ENCODE measurements at places on chromosomes 7 and 10.
A peak's percentile ranks its signal among the peaks of the same experiment; 100 is the strongest.

GRCh38 chr7:118218413-118219156 lies 5.9 kb upstream of the ANKRD7 start:
- peak; percentile 37 for DNase-seq

- no peak for DNase-seq
Observed at GRCh38 chr7:29284696-29285443, 90.3 kb downstream of the CHN2 start.

DNA sequence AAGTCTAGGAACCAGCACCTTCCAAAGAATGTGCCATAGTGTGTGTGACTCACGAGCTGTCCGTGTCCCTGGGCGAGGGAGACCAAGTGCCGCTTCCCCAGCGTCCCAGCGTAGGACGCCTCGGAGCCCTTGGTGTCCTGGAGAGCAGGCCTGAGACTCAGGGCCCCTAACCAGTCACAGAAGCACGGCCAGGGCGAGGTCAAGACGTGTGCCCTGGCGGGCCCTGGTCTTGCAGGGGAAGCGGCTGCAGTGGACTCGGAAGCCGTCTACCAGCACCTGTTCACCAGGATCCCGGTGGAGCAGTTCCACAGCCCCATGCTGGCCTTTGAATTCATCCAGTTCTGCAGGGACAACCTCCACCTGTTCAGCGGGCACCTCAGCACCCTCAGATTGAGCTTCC lies 10.6 kb downstream of the AP5Z1 start:
- DNase-seq = no peak

DNA sequence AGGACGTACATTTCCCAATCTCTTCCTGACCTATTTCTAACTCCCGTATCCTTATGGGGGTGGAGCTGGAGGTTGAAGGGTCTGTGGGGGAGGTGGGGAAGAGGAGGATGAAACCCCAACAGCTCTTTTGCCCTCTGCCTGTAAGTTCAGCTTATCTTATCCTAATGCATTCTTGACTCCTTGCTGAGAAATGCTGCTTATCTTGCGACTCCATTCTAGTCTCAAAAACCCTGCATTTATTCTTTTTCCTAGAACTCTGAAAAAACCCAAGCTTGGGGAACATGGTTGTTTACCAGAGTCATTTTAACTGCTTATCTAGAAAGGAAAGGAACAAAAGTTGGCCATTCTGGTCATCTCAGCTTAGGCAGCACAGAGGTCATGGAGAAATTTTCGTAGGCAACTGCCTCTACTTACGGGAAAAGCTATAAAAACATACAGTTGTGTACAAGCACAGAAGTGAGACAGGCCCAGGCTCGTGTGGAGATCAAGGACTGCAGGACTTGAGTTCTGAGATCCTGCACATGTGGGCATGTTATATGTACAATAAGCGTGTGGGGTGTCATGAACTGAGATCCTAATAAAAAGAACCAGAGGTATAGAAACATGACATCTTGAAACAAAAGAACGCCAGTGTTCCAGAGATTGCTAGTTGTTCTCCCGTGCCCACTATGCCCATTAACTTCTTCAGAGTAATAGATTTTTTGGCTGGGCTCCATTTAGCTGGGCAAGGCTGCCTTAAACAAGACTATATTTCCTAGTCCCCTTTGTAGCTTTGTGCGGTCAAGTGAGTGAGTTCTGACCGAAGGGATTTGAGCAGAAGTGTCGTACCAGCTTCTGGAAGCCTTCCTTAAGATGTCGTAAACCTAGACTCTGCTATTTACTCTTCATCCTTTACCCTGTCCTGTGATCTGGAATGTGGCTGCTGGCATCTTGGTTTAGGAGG lies 9.6 kb downstream of the INMT start:
- DNase-seq = peak; percentile 92

DNA sequence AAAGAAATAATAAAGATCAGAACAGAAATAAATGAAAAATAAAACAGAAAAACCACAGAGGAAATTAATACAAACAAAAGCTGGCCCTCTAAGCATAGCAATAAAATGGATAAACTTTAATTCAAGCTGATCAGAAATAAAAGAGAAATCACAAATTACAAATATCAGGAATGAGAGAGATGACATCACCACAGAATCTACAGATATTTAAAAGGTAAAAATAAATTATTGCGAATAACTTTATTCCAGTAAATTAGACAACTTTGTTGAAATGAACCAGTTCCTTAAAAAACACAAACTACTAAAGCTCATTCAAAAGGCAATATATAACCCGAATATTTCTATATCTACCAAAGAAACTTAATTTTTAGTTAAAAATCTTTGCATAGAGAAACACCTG lies 131.7 kb downstream of the PPP1R3A start:
- no peak for DNase-seq

DNA sequence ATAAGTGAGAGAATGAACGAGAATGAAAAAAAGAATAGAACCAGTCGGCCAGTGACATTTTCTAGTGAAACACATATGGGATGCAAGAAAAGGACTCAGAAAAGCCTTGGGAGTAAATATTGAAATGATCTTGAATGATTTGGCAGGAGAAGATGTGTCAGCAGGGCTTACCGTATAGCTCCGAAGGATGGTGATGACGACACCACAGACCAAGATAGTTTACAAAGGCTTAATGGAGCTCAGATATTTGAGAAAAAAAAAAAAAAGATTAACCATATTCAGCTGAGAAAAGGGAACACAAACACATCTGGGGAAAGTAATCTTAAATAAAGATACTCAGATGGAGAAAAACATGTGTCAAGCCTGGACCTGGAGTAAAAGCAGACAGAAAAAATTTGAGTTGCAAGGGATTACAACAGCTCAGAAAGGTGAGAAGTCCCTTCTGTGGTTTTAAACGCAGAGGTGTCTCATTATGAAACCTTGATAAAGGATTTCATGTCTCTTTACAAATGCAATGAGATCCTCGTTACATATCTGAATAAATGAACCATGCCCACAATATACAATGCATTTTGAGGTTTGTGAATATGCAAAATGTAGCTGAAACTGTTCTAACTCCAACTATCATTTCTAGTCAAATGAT lies 36.0 kb downstream of the DNAJB9 start:
- no peak for DNase-seq

DNA sequence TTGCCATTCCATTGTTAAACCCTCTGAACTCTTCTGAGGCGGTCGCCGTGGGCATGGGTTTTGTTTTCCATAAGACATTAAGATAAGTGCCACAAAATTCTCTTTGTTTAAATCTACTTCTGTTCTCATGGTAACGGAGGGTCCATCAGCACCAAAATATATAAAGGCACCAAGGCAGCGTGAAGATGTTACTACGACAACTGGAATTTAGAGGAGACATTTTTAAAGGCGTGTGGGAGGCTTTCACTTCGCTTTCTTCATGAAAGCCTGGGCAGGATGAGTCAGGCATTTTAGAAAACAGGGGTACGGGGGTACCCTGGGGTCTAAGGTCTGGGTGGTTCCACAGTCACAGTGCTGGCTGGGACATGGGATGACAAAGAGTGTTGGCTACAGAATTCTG lies 34.0 kb downstream of the SMKR1 start:
- peak; percentile 19 for DNase-seq

GRCh38 chr10:356452-356851 lies 221.2 kb downstream of the ZMYND11 start:
- DNase-seq = no peak

DNA sequence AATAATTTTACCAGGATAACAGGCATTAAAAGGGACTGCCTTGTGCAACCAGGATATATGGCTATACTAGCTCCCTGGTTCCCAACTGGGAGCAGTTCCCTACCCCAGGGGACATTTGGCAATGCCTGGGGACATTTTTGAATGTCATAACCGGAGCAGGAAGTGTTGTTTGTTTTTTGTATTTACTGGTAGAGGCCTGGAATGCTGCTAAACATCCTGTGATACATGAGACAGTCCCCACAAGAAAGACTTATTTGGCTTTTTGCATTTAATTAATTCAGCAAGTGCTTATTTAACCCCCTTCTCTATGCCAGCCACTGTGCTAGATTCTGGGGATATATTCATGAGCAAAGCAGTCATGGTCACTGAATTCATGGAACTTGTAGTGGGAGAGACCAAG lies 181.2 kb downstream of the BBS9 start:
- no peak for DNase-seq

DNA sequence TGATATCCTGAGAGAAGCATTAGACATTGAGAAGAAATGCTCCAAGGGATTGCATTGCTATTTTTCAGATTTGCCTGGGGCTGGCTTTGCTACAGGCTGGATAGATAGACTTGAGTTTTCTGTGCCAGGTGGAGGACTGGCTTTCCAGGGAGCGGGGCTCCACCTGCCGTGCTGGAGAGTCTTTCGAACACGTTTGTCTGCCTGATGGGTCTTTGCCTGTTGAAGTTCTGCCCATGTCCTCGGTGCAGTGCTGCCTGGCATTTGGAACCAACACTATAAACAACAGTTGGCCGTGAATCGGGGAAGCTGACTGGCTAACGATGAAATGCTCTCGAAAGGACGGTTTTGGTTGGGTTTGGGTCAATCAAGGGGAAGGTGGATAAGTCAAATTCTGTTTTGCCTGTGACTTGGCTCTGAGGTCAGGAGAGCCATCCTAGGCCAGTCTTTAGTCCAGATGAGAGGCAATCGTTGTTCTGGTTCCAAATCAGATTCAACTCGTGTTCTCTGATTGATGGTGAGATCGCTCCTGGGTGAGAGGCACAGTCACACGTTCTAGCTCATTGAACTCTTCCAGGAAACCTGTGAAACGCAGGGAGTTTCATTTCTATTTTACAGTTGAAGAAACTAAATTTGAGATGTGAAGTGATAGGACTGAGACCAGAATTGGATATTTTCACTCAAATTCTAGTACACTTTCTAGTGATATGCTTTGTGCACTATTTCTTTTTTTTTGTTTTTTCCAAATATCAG lies 599.0 kb downstream of the TYW1 start:
- no peak for DNase-seq

GRCh38 chr10:17961551-17962422 lies 10.1 kb downstream of the SLC39A12 start:
- DNase-seq = peak; percentile 17

- peak; percentile 94 for DNase-seq
Observed at GRCh38 chr7:101126651-101127459, at the start of gene SERPINE1. Gene SERPINE1, plus strand, starts transcription at chr7:101127104. Its CDS starts 1,290 bp downstream, at chr7:101128394.

DNA sequence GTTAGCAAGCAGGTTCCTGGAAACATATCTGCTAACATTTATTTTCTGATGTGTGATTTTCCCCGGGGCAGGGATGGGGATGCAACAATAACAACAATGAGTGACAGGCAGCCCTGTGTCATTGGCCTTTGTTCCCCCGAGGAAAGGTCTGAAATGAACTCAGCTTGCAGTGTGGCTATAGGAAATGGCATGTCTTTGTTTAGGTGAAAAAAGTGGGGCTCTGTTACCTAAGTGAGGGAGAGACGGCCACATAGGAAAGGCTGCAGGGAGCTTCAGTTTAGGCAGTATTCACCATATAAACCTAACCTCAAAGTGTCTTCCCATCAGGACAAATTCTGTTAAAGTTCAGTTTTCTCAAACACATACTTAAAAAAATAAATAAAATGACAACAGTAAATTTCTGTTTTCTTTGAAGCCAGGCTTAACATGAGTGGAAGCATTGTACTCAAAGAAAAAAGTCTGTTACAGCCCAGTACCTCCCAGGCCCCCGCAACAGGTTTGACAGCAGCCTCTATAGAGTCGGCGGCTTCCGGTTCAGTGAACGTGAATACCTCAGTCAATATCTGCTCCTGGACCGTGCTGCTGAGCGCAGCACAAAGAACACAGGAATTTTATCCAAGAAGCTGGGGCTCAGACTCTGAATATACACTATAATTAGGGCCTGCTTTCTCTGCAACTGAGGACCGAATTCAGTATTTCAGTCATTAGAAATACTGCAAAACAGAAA lies 168.3 kb downstream of the GLI3 start:
- no peak for DNase-seq

GRCh38 chr7:36128448-36129047 lies 24.5 kb upstream of the EEPD1 start:
- DNase-seq = peak; percentile 53

GRCh38 chr10:17504547-17505245 lies 50.3 kb upstream of the ST8SIA6 start:
- no peak for DNase-seq

DNA sequence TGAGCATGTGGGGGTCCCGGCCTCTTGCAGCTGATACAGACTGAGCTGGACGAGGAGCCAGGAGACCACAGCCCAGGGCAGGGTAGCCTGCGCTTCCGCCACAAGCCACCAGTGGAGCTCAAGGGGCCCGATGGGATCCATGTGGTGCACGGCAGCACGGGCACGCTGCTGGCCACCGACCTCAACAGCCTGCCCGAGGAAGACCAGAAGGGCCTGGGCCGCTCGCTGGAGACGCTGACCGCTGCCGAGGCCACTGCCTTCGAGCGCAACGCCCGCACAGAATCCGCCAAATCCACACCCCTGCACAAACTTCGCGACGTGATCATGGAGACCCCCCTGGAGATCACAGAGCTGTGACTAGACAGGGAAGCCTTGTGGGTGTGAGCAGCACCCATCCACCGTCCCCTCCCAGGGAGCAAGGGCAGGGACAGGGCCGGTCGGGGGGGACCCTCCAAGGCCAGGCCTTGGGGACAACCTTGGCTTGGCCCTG lies 36.1 kb downstream of the PSAP start:
- DNase-seq = no peak

DNA sequence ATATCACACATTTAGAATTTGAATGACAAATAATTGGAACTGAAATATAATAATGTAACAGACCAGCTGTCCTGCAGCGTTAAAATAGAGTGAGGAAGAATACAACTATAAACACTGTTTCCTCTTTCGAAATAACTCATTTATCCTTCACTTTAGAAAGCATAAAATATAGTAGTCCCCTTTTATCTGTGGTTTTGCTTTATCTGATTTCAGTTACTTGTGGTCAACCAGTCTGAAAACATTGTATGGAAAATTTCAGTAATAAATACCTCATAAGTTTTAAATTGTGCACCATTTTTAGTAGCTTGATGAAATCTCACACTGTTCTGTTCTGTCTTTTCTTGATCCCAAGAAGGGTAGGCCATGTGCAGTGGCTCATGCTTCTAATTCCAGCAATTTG lies 31.7 kb downstream of the POLR1F start:
- DNase-seq = peak; percentile 91

DNA sequence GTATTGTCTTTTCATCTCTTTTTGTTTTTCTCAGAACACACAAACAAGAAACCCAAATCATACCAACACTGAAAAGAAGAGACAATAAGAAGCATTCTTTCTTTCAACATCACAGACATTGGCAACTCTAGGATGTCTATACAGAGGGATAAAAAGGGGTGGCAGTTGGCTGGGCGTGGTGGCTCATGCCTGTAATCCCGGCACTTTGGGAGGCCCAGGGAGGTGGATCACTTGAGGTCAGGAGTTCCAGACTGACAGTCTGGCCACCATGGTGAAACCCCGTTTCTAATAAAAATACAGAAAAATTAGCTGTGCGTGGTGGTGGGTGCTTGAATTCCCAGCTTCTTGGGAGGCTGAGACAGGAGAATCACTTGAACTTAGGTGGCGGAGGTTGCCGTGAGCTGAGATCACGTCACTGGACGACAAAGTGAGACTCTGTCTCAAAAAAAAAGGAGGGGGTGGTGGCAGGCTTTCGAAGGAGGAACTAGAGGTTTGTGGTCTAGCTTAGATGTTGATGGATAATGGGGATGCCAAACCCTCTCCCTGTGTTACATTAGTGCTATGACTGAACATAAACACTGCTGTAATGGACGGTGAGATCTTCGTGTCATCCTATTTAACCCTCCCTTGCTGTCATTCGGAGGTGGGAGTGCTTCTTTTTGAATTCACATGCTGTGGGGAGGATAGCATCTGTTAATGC lies 9.4 kb downstream of the CNNM2 start:
- peak; percentile 94 for DNase-seq
